Pulmonary artery endothelial cell (primary cell): ENCODE measurements at places on chromosomes 4 and X.

DNA sequence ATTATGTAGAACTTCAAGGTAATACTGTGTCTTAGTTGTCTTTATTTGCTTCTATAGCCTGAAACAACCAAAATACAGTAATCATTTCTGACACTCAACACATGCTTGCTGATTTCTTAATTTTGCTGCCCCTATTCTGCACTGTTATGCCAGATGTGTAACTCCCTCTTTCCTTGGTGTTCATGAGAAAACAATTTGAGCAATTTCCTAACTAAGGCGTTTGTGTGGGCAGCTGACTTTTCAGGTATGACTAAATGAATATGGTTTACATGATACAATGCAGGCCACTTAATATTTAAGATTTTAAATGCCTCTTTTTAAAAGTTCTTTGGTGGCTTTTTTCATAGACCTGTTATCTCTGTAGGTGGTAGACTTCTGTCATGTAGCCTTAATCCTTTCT lies 46.1 kb upstream of the CENPE start:
- DNase-seq: no peak

GRCh38 chrX:36609616-36610585 lies 398.3 kb upstream of the FAM47C start:
- DNase-seq: no peak

DNA sequence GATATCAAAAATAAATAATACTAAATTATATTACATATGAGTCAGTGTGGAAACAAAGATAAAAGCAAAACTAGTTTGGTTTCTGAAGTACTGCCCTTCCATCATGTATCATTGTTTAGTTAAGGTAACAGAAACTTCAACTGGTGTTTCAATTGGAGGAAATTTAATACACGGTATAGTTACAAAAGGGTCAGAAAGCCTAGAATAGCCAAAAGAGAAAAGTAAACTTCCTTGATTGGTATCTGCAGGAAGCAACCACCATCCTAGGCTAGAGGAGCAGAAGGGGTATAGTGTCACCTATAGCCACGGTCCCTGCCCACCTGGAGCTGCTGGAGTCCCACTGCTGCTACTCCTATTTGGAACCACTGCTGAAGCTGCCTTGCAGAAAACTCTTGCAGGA lies 185.6 kb downstream of the SLC7A11 start:
- no peak for DNase-seq

- DNase-seq: no peak
Observed at GRCh38 chr4:38563707-38564495, 100.1 kb upstream of the KLF3 start.
